Adipose tissue (tissue), 3 donors: ENCODE measurements at places on chromosomes 6 and 20. TPM values are rescaled to one million over a fixed set of nuclear protein-coding genes. Genes with fewer than 3 reads are reported as not detected.

Gene RHAG
- 0.22 TPM for polyA plus RNA-seq

Gene ERVFRD-1
- polyA plus RNA-seq = 0.01 TPM

Gene SLC32A1
- polyA plus RNA-seq = not detected

Gene C2
- polyA plus RNA-seq = 18.2 TPM

Gene SRSF12
- polyA plus RNA-seq = 0.29 TPM

Gene LRRC73
- 1.0 TPM for polyA plus RNA-seq
